Ecto neural progenitor cell (in vitro differentiated cells): ENCODE measurements at places on chromosomes 7 and 10.

DNA sequence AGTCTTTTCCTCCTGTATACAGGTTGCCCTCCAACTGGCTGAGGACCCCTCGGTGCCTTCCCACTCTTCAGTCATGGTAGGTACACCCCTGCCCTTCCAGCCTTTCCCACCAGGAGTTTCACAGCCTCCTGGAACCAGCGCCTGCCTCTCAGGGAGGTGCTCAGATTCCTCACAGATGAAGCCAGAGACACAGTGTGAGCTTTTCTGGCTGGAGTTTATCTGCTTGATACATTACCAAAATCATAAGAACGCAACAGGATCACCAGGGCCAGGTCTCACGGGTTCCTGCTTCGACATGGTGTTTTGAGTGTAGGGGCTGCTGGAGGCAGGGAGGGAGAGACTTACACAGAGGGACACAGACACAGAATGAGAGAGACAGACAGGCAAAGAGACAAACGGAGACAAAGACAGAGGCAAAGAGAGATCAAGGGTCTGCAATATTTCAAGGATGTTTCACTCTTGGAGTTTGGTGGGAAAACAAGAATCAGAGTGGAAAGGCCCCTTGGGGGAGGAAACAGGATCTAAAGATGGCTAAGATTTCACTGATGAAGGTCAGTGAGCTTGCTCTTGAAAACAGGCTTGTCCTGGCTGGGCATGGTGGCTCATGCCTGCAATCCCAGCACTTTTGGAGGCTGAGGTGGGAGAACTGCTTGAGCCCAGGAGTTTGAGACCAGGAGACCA, 6.5 kb upstream of the INMT start:
- no peak for DNase-seq

GRCh38 chr10:100729862-100730724, 15.3 kb upstream of the PAX2 start:
- no peak for DNase-seq

GRCh38 chr7:78438433-78438832, 639.9 kb downstream of the PHTF2 start:
- DNase-seq: no peak

DNA sequence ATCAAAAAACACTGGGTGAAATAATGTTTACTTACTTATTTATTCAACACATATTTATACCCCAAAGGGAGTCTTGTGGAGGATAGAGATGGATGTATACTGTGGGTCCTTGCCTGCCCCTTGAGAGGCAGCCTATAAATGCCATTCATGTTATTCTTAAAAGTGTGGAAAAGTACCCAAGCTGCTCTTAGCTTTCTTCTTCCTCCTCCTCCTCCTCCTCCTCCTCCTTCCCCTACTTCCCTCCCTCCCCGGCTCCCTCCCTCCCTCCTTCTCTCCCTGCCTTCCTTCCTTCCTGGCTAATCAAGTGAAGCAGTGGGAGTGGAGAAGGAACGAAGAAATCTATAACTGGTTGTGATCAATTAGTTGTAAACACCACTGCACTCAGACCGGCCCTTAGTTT, 21.2 kb upstream of the IGF2BP3 start:
- no peak for DNase-seq

DNA sequence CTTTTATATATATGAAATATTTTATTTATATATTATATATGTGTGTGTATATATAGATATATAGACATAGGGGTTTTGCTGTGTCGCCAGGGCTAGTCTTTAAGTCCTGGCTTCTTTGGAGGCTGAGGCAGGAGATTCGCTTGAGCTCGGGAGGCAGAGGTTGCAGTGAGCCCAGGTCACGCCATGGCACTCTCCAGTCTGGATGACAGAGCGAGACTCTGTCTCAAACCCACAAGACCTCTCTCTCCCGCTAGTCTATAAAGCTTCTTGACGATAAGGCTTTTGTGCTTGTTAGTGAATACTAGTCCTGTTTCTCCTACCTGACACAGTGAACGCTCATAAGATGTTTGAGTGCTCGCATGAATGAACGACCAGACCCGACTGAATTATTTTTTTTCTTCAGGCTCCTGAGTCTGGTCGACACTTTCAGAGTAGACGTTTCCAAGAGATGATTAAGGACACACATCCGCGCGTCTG, 577 bp upstream of the DDX21 start:
- DNase-seq: no peak

DNA sequence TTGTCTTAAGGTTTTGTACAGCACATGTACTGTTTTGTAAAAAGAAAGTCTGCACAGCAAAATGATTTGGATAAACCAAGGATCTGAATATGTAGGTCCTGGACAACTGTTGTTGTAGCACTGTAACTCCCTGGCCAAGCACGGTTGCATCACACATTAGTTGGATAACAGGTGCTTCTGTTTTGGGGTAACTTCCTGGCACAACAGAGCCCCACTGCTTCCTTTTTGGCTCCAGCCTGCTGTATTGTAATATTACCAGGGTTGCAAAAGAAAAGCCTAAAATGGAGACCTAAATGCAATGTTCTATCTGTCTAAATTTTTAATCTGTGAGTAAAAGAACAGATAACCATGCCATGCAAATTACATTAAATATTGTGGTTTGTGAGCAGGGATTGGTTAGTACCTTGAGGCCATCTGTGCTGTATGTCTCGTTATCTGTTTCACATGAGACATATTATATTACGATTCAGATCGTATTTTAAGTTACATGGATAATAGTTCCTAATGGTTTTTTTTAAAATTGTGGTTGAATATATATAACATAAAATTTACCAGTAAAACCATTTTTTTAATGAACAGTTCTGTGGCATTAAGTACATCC, 27.5 kb upstream of the WAC start:
- no peak for DNase-seq

DNA sequence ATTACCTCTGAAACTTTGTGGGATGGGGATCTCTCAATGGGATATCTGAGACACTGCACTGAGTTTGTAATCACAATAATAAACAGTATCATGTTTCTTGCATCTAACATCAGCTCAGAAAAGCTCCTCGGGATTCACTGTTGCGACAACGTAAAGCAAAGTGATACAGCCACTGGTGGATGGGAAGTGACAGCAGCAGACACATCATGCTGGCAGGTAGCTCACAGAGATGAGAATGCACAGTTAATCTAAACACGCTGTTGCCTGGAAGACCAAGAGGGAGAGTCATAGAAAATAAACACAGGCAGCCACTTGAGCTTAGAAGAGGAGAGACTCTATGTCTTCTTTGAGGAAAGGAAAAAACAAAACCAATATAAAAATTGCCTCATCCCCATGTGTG, 513.8 kb downstream of the MAGI2 start:
- DNase-seq: no peak

GRCh38 chr7:12519682-12520009, 50.9 kb upstream of the SCIN start:
- DNase-seq: no peak

- DNase-seq: no peak
These were observed 61.8 kb upstream of the SDK1 start for GRCh38 chr7:3239291-3239691.

DNA sequence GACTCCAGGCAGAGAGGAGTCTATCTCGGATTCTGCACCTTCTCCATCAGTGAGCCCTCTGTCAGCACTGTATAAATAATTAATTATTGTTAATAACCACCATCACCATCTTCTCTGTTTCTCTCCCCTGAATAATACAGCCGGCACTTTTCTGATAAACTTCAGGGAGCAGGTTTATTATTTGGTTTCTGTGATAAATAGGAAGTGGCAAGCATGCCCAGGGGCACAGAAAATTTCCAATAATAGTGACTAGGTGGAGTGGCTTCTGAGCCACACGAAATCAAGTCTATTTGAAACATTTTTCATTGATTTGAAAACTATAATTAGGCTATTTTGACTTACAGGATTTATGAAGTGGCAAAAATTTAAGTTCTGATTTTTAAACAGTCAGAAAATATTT, 186.8 kb upstream of the TMEM229A start:
- DNase-seq: no peak

DNA sequence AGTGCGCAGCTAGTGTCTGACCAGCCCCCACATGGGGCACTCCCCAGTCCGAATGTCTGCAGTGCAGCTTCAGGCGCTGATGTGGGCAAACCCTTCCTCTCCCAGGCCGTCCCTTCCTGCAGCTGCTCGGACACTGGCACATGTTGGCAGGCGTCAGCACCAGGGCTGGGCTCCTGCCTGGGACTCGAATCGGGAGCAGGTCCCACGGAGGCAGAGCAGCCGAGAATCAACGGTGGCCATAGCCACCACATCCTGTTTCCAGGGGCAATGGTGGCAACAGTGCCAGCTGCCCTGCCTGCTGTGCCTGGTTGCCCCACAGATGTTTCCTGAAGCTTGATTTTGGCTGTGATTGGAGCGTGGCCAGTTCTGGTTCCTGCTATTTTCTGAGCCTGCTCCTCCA, 65.8 kb downstream of the MGMT start:
- no peak for DNase-seq

- DNase-seq: no peak
These were observed 63.2 kb downstream of the NHLRC2 start for GRCh38 chr10:113917636-113918035.

DNA sequence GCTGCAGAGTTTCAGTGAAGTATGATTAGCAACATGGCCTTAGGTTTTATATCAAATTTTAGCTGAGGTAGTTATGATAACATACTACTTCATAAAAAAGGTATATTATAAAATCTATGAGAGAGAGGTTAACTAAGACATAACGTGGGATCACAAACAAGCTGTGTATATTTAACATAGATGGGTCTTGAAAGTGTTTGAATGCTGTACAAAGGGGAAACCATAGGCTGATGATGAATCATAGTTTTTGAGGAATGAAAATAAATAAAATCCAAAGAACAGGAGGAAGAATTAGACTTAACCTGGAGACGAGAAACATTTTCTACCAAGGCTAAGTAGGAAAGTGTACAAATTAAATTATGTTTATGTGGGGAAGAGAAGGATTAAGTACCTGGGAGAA, 119.0 kb downstream of the GNAI1 start:
- DNase-seq: no peak

DNA sequence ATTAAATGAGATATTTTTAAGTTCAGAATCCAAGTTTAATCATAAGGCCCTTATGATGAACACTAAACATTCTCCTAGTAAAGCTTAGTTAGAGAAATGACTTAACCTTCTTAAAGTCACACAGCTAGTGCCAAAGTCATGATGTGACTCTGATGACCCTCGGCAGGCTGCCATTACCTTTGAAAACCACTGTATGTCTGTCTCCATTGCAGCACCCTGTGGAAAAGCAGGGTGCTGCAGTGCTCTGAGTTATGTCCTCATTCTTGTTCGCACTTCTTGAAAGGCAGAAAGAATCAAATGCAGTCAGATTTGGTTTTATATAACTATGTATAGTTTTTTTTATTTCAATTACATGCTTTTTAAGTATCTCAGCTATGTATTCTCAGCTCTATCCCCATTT, 105.0 kb downstream of the PHTF2 start:
- DNase-seq: no peak

- DNase-seq: no peak
These were observed 203.3 kb downstream of the TAX1BP1 start for GRCh38 chr7:27943241-27943640.

GRCh38 chr7:46739518-46740234, 818.6 kb upstream of the IGFBP3 start:
- no peak for DNase-seq

DNA sequence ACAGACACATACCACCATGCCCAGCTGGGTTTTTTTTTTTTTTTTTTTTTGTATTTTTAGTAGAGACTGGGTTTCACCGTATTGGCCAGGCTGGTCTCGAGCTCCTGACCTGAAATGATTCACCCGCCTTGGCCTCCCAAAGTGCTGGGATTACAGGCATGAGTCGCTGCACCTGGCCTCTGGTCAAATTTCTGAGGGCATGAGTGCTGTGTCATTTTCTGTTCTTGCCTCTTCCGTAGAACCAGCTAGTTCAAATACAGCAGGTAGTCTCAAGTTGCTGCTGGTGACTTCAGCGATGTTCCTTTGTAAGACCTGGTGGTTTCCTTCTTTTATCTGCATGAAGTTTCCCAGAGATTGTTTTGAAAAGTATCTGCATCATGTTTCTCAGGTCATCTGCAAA, 134.8 kb upstream of the SHH start:
- DNase-seq: peak; percentile 37

GRCh38 chr10:35409094-35409582, 72.8 kb downstream of the CCNY start:
- DNase-seq: no peak

DNA sequence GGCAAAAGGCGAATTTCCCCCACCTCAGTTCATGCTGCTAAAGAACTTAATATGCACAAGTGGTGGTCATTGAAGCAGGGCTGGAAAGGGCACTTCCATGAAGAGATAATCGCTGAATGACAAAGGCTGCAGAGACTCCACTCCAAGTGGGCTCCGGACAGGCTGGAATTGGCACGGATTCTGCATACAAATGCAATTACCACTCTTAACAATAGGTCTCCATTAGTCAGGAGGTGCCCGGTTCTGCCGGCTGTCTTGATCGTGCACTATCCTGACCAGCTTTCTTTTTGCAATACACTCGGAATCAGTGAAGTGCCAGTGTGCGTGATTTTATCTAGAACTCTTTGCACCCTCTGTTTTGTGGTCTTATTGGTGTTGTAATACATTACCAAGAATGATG, 49.7 kb downstream of the INSYN2A start:
- DNase-seq: no peak

DNA sequence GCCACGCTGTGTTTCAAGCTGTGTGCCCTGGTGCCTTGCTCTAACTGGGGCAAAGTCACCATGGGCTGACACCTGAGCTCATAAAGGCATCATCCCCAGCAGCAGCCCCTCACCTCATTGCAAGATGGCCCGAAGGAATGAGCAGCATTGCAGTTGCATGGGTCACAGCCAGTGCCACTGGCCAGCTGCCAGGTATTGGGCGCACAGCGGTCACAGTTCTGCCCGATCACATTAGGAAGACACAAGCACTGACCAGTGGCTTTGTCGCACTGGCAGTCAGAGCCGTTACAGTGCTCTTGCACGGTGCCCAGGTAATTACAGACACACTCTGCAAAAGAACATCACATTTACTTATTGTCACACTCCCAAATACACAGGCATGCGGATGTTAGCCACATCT, 51.1 kb downstream of the LAMB1 start:
- DNase-seq: no peak

DNA sequence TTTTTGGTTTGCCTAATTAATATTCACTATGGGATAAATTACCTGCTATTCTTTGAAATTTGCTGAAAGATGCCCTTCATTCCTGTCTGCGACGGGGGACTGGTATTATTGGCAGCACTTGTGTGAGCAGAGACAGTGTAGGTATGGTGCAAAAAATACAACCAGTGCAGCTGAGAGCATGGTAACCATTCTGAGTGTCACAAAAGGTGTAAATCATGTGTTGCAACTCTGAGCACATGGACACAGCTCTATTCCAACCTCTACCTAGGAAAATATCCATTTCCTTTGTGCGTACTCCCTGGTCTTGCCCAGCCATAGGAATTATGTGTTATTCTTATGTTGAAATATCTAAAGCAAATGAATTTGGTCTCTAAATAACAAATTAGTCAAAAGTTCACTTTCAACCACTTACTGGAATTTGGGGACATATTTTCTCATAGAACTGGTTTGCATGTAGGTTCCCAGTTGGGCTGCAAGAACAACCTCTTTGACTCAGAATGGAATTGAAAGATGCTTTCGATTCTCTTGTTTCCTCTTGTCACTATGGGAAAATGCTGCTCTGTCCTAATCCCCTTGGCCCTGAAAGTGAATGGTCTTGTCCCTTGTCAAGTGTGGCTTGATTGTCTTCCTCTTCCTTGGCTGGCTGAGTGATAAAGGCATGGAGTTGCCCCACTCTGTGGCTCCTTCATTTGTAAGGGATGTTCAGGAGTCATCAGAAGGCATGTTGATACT, 57.0 kb downstream of the CELF2 start:
- DNase-seq: no peak
